ENCODE measurements at places on chromosomes 6 and 20.

GRCh38 chr6:14924126-14925024 is 321.5 kb upstream of the JARID2 start:
- DNase-seq = no peak

DNA sequence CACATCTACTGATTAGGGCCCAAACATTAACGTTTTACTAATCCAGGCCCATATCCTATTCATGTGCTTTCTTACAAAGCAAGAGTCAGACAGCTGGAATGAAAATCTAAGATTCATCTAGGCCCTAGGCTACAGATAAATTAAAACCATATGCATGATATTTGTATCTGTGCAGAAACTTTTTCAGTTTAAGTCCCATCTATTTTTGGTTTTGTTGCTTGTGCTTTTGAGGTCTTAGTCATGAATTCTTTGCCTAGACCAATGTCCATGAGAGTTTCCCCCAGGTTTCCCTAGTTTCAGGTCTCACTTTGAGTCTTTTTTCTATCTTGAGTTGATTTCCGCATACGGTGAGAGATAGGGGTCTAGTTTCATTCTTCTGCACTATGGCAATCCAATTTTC is 20.2 kb downstream of the ADNP start:
- DNase-seq = no peak

DNA sequence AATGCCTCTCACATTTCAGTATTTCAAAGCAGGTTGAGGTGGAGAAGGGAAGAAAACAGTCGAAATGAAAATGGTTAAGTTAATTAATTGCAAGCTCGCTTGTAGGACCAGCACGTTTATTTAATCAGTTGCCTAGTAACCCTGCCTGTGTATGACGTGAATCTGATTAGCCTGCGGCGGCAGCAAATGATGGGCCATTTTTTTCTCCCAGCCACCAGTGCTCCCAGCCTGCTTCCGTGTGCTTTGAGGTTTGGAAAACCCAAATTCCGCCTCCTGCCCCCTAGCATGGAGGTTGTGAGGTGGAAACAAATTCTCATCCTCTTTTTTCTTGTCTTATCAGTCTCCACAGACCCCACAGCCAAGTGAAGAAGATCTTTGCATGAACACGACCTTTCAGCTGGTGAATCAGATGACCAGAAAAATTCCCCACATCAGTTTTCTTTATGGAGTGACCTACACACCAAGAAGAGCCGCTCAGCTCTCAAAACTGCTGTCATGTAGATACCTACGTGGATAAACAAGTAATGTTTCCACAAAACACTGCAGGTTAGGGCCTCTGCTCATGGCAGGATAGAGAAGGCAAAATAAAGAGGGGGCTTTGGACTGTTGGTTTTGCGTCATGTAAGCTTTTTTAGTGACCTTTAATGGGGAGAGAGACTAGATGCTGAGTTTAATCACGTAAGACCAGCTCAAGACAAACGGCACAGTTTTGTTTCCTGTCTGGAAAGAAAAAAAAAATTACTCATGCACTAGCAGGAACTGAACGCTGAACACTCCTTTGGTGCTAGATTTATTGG is 572.9 kb upstream of the NOX3 start:
- DNase-seq = no peak

GRCh38 chr20:38893056-38893564 is 33.1 kb upstream of the FAM83D start:
- DNase-seq = no peak

DNA sequence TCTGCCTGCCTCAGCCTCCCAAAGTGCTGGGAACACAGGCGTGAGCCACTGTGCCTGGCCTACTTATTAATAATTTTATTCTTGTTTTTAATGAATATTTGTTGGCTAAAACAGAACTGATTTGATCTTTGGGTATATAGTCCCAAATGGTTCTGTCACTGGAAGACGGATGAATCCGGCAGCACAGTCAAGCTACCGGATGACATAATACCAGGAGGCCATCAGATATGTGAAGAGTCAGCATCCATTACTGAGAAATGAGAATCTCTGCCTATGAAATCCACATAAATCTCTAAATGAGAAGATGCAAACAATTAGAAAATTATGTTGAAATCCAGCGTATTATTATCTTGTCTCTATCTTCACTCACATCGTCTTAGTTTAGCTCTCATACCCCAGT is 263.0 kb downstream of the EYA4 start:
- no peak for DNase-seq

DNA sequence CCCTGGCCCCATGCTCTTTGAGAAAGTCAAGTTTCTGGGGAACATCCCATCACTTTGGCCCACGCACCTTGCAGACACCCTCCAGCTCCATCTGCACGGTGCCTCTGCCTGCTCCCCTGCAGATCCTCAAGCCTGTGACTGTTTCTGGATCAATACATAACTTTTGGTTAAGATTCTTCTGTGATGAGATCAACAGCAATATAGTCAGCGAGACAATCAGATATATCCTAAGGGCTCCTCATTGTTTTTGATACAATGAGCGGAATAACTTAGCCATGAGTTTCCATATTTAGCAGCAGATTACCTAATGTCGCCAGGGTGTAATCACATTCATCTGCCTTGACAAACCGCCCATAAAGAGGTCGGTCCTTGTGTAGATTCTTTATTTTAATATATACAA is 109.3 kb upstream of the MTHFD1L start:
- no peak for DNase-seq
